Spleen (tissue), 13 donors: ENCODE measurements at places on chromosomes 11 and 22. TPM values are rescaled to one million over a fixed set of nuclear protein-coding genes. Genes with fewer than 3 reads are reported as not detected.

The SUN2 gene
- 38.9 TPM for polyA plus RNA-seq

The CNIH2 gene
- polyA plus RNA-seq = 0.26 TPM

The CCDC83 gene
- not detected for polyA plus RNA-seq

The KCNJ1 gene
- polyA plus RNA-seq = 0.09 TPM

The BATF2 gene
- polyA plus RNA-seq = 17.1 TPM

The PGM2L1 gene
- 0.99 TPM for polyA plus RNA-seq

The NCF4 gene
- polyA plus RNA-seq = 178 TPM

The CADM1 gene
- polyA plus RNA-seq = 2.1 TPM

The OR52E8 gene
- polyA plus RNA-seq = not detected

The INPP5J gene
- polyA plus RNA-seq = 0.33 TPM

The TSGA10IP gene
- 0.06 TPM for polyA plus RNA-seq

The BTBD18 gene
- polyA plus RNA-seq = not detected

The AMOTL1 gene
- 4.8 TPM for polyA plus RNA-seq

The GGTLC3 gene
- polyA plus RNA-seq = not detected

The KIAA1671 gene
- polyA plus RNA-seq = 1.0 TPM

The PHF5A gene
- polyA plus RNA-seq = 67.5 TPM

The SYNGR1 gene
- 9.5 TPM for polyA plus RNA-seq

The CAVIN3 gene
- polyA plus RNA-seq = 35.1 TPM

The CARD10 gene
- polyA plus RNA-seq = 9.1 TPM

The LRRN4CL gene
- 0.04 TPM for polyA plus RNA-seq

The TMEM9B gene
- 34.2 TPM for polyA plus RNA-seq

The TMEM138 gene
- polyA plus RNA-seq = 49.2 TPM

The VPREB1 gene
- polyA plus RNA-seq = 0.30 TPM

The INS gene
- 1.3 TPM for polyA plus RNA-seq

The CCDC188 gene
- polyA plus RNA-seq = 0.29 TPM

The SAA4 gene
- 0.22 TPM for polyA plus RNA-seq

The DKK3 gene
- 12.3 TPM for polyA plus RNA-seq

The SMPD1 gene
- polyA plus RNA-seq = 28.9 TPM

The ALKBH3 gene
- polyA plus RNA-seq = 36.6 TPM

The FGF19 gene
- not detected for polyA plus RNA-seq

The MPEG1 gene
- polyA plus RNA-seq = 61.4 TPM

The CEP126 gene
- 2.2 TPM for polyA plus RNA-seq

The B3GAT1 gene
- 2.1 TPM for polyA plus RNA-seq

The SLC39A13 gene
- polyA plus RNA-seq = 26.0 TPM

The SLCO2B1 gene
- polyA plus RNA-seq = 14.4 TPM

The GNAZ gene
- 5.7 TPM for polyA plus RNA-seq

The ACRV1 gene
- polyA plus RNA-seq = 0.09 TPM

The ADAMTS8 gene
- polyA plus RNA-seq = 0.30 TPM

The GPR83 gene
- polyA plus RNA-seq = 0.15 TPM

The ZPR1 gene
- 16.2 TPM for polyA plus RNA-seq

The ZNF143 gene
- polyA plus RNA-seq = 12.1 TPM

The PGA5 gene
- 0.06 TPM for polyA plus RNA-seq
